Esophagus squamous epithelium (tissue), 5 donors: ENCODE measurements at places on chromosomes 1 and 21.

DNA sequence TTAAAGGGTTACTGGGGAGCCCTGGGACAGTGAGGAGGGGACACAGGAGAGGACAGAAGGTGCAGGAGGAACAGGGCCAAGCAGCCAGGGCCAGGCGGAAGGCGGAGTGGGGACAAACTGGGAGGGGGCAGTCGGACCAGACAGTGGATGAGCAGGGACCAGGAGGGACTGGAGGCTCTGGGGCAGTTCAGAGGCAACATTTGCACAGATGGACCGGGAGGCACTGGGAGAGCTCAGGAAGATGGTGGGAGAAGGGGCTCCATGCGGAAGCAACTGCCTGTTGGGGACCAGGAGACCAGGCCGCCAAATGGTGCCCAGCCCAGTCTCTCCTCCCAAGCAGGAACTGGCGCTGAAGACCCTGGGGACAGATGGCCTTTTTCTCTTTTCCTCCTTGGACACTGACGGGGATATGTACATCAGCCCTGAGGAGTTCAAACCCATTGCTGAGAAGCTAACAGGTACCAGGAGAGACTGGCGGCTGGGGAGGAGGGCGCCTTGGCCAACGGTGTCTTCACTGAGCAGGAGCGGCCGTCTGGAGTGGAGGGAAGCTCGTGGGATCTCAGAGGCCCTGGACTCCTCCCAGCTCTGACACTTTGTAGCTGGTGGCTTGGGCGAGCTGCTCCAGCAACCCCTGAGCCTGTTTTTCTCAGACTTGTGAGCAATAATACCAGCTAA lies 847 bp downstream of the SELENON start:
- no peak for DNase-seq

DNA sequence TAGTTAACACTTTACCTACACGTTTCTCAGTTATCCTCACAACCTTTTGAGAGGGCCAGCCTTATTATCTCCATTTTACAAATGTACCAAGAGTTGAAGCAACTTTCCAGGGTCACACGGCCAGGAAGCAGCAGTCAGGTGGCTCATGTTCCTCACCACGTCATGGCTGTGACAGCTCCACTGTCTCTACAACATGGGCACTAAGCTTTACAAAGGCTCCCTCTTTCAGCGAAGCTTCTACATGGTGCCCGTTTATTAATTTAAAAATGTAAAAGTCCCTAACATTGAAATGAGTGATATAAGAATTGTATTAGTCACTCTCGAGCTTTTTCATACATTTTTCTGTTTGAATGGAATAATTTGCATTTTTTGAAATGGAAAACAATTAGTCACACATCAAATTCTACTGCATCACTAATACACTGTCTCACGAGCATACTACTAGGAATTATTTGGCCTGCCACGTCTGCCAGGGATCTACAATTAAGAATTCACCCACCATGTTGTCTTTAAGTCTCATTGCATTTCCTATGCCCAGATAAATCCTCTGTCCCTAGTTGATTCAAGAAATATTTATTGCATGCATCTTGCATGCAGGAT lies 28.4 kb upstream of the LIN9 start:
- DNase-seq = no peak

GRCh38 chr1:229130028-229130668 lies 140.8 kb upstream of the RAB4A start:
- DNase-seq = no peak

- DNase-seq = no peak
These were observed 75.3 kb downstream of the CD247 start for GRCh38 chr1:167442854-167443565.

DNA sequence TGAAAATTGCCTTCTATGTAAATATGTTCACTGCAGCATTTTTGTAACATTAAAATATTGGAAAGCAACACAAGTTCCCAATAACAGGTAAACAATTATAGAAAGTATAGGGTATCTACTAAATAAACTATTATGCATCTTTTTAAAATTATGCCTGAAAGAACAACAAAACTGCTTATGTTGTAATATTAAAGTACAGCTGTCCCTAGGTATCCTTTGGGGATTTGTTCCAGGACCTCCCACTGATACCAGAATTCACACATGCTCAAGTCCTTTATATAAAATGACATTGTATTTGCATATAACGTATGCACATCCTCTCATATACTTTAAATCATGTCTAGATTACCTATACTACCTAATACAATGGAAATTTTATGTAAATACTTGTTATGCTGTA lies 121.8 kb upstream of the TNFSF4 start:
- no peak for DNase-seq

GRCh38 chr1:40477678-40478053 lies 576 bp downstream of the ZFP69 start:
- DNase-seq = no peak

- DNase-seq = peak; percentile 26
These were observed 638 bp upstream of the TUFT1 start for GRCh38 chr1:151539321-151540020.

DNA sequence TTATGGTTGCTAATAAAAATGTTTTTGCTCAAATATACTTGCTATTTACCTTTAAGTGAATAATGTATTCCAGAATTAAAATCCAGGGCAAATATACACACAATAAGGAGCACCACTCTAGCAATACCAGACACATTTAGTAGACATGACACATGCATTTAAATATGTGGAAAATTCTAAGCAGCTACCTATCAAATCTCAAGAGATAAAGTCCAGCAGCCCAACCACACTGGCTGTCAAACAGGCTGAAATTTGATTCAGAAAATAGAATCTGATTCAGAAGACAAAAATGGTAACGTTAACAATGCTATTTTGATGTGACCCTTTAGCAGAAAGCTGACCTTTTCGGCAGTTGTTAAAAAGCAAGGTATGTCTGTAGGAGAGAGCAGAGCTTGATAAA lies 42.3 kb downstream of the PLEKHO1 start:
- no peak for DNase-seq

DNA sequence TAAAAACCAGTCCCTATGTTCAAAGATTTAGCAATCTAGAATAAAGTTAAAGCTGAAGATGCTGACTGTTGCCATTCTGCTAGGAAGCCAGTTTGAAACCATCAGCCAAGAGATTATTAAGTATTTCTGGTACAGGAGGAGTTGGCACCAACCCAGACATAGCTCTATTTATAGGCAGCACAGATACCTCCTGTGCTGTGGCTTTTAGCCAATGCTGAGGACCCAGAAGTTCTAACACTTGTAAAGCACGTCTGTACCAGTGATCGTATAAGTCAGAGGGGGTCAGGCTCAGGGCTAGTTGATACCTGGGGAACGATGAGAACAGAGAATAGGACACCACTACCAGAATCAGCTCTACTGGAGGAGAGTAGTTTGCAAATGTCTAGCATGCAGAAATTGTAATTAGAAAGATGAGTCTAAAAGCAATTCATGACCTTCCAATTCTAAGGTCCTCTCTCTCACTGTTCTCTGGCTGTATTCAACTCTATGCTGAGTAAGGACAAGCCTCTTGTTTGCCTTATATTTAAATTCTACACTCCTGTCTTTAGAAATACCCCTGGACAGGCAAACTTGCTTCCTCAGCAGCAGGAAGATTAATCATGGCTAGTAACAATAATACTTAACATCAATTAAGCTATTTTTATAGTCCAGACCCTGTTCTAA lies 96.8 kb upstream of the PALMD start:
- no peak for DNase-seq

GRCh38 chr1:243469497-243469896 lies 213.7 kb downstream of the SDCCAG8 start:
- no peak for DNase-seq
